Camera-type eye (tissue), 1 donor: ENCODE measurements at places on chromosomes 2 and 18. TPM values are rescaled to one million over a fixed set of nuclear protein-coding genes. Genes with fewer than 3 reads are reported as not detected.

The FAP gene
- total RNA-seq, result 82.5 TPM

The MYCN gene
- 55.0 TPM for total RNA-seq

The CYRIA gene
- 9.3 TPM for total RNA-seq

The GNAL gene
- 17.5 TPM for total RNA-seq

The PARD6G gene
- 12.5 TPM for total RNA-seq

The CCDC121 gene
- total RNA-seq, result 12.6 TPM

The SNRNP200 gene
- total RNA-seq, result 132 TPM

The TYMS gene
- 36.3 TPM for total RNA-seq

The STAMBP gene
- 40.7 TPM for total RNA-seq

The ASXL3 gene
- 30.6 TPM for total RNA-seq

The TEX44 gene
- not detected for total RNA-seq

The LONRF2 gene
- 20.6 TPM for total RNA-seq

The CABLES1 gene
- total RNA-seq, result 18.5 TPM

The TUBA4B gene
- total RNA-seq, result not detected

The NYAP2 gene
- total RNA-seq, result 8.2 TPM

The RNF152 gene
- total RNA-seq, result 49.1 TPM

The GAD1 gene
- total RNA-seq, result 25.1 TPM

The TACR1 gene
- 1.4 TPM for total RNA-seq

The GALNT14 gene
- 2.2 TPM for total RNA-seq

The CCDC148 gene
- 13.1 TPM for total RNA-seq

The ALKAL2 gene
- 6.8 TPM for total RNA-seq

The ABCB11 gene
- 0.38 TPM for total RNA-seq

The KIF5C gene
- total RNA-seq, result 90.0 TPM

The CERKL gene
- 39.1 TPM for total RNA-seq

The FEV gene
- total RNA-seq, result not detected

The SLC19A3 gene
- total RNA-seq, result 3.1 TPM

The IL1F10 gene
- total RNA-seq, result not detected

The ZRANB3 gene
- 23.3 TPM for total RNA-seq

The APOB gene
- 0.11 TPM for total RNA-seq

The FIGN gene
- 10.3 TPM for total RNA-seq

The CAMKMT gene
- 17.1 TPM for total RNA-seq

The AQP12B gene
- not detected for total RNA-seq

The TMEM178A gene
- total RNA-seq, result 19.2 TPM

The UGT1A5 gene
- 0.16 TPM for total RNA-seq

The MALL gene
- total RNA-seq, result 10.9 TPM

The INPP5D gene
- 8.0 TPM for total RNA-seq

The SLC23A3 gene
- 1.3 TPM for total RNA-seq

The LHCGR gene
- 8.3 TPM for total RNA-seq

The HOXD12 gene
- total RNA-seq, result not detected

The PKDCC gene
- total RNA-seq, result 143 TPM

The TRIB2 gene
- total RNA-seq, result 195 TPM

The DSG1 gene
- total RNA-seq, result 8.5 TPM

The CNTNAP5 gene
- total RNA-seq, result 16.3 TPM

The POTEJ gene
- total RNA-seq, result 0.71 TPM

The TNFAIP6 gene
- 7.2 TPM for total RNA-seq

The SOWAHC gene
- total RNA-seq, result 17.9 TPM

The TRAPPC8 gene
- total RNA-seq, result 100 TPM

The GPR75 gene
- 4.2 TPM for total RNA-seq

The IL37 gene
- not detected for total RNA-seq

The HOXD13 gene
- not detected for total RNA-seq

The PSME4 gene
- total RNA-seq, result 69.7 TPM
